ENCODE measurements at places on chromosomes 3 and 15.

DNA sequence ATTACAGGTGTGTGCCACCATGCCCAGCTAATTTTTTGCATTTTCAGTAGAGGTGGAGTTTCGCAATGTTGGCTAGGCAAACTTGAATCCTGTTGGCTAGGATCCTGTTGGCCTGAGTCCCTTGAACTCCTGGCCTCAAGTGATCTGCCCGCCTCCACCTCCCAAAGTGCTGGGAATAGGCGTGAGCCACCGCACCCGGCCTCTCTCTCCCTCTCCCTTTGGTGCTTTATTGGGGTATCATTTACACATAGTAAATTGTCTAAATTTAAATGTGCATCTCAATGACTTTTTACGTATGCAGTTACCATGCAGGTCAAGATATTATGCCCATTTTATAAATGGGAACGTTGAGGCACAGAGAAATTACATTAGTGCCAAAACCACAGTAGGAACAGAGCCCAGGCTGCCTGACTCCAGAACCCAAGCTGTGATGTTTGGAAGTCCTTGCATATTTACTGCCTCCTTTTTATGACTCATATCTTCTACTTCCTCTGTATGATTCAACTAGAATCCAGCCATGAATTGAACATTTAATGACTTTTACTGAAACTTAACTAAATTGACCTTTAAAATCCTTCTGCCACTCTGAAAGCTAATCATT lies 34.0 kb upstream of the RPP14 start:
- no peak for DNase-seq

GRCh38 chr3:74023395-74023794 lies 398.7 kb upstream of the PDZRN3 start:
- no peak for DNase-seq

- DNase-seq = no peak
Measured at GRCh38 chr3:101836160-101836559, 13.2 kb upstream of the NFKBIZ start.

- no peak for DNase-seq
Measured at GRCh38 chr3:169405076-169405475, 258.4 kb downstream of the MECOM start.

GRCh38 chr15:64163659-64164362 lies 989 bp upstream of the PPIB start:
- DNase-seq = no peak

- peak; percentile 91 for DNase-seq
Measured at GRCh38 chr3:160449636-160450598, at the start of gene TRIM59. Gene TRIM59 (minus strand): TSS chr3:160449786. CDS start chr3:160439183, 10,603 bp downstream.

DNA sequence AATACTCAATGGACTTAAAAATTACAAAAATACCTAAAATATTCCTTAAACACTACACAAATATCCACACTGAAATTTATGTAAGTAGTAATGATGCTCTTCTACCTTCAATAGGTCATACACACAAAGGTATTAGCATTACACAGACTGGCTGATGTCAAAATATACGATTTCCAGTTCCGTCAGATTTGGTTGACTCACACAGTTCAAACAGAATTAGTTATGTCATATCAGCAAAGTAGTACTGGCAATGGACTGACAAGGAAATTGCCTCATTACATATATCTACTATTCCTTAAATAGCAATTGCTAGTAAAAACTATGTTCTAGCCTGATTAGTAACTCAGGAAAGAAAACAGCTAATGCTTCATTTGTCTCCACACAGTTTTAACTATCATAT lies 70.8 kb downstream of the ADAM10 start:
- DNase-seq = no peak

- no peak for DNase-seq
Measured at GRCh38 chr3:56102032-56102431, 366.2 kb downstream of the ERC2 start.

GRCh38 chr15:41746802-41747201 lies 27.5 kb upstream of the MAPKBP1 start:
- DNase-seq = no peak

Data from NCI-H69 (cell line).